ENCODE measurements at places on chromosomes 13 and 19. TPM values are rescaled to one million over a fixed set of nuclear protein-coding genes. Genes with fewer than 3 reads are reported as not detected.

Gene MBD3L2
- total RNA-seq = not detected

Gene ZNF320
- total RNA-seq = 12.6 TPM

Gene COL5A3
- total RNA-seq = 93.4 TPM

Gene CYP4F11
- total RNA-seq = not detected

Gene ZNF793
- total RNA-seq = 0.43 TPM

Gene MAB21L1
- not detected for total RNA-seq

Gene SKA3
- 2.5 TPM for total RNA-seq

Gene PTBP1
- total RNA-seq = 89.0 TPM

Gene TICAM1
- total RNA-seq = 4.6 TPM

Gene ZNF728
- not detected for total RNA-seq

Gene WDR62
- 5.3 TPM for total RNA-seq

Gene ZNF555
- 29.1 TPM for total RNA-seq

Gene PRSS57
- not detected for total RNA-seq

Gene ARID3A
- 3.5 TPM for total RNA-seq

Gene PIAS4
- 22.2 TPM for total RNA-seq

Gene APOC4
- total RNA-seq = not detected

Gene HSH2D
- not detected for total RNA-seq

Gene PRDX2
- 130 TPM for total RNA-seq

Gene TNFSF9
- total RNA-seq = 1.7 TPM

Gene SLC6A16
- 2.0 TPM for total RNA-seq

Gene HIPK4
- total RNA-seq = 0.26 TPM

Gene KLF1
- total RNA-seq = not detected

Gene IGFL4
- 0.10 TPM for total RNA-seq

Gene ZNF561
- total RNA-seq = 32.9 TPM

Gene TUBA3C
- not detected for total RNA-seq

Gene PCDH9
- total RNA-seq = 13.9 TPM

Gene CYP4F8
- not detected for total RNA-seq

Gene ADAMTSL5
- 9.8 TPM for total RNA-seq

Gene PEAK3
- total RNA-seq = 0.16 TPM

Gene NTF4
- total RNA-seq = not detected

Gene OSCAR
- 0.10 TPM for total RNA-seq

Gene ZIK1
- total RNA-seq = 3.9 TPM

Gene SLC15A1
- total RNA-seq = not detected

All from myocyte (in vitro differentiated cells).